ENCODE measurements at places on chromosomes 3 and 15.
A peak's percentile ranks its signal among the peaks of the same experiment; 100 is the strongest.

GRCh38 chr15:90160781-90161727 is 40.1 kb upstream of the SEMA4B start:
- no peak for DNase-seq

- no peak for DNase-seq
Measured at GRCh38 chr15:62771234-62771633, 271.3 kb upstream of the TPM1 start.

- no peak for DNase-seq
Measured at GRCh38 chr3:48748754-48749153, 31.7 kb upstream of the IP6K2 start.

DNA sequence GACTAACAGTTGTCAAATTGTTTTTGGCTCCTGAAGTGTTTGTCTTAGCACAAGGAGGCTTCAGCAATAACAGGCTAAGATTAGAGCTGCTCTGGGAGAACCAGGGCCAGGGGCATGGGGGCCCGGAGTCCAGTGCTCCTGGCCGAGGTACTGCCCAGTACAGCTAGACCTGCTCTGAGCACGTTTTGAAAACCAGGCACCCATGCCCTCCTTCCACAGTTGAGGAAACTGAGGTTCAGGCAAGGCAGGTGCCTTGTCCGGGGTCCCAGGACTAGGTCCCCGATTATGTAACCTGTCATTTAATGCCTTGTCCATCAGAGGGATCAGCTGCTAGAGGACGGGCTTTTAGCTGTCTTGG is 19.2 kb downstream of the KBTBD13 start:
- no peak for DNase-seq

GRCh38 chr3:34229876-34230275 is 431.4 kb downstream of the PDCD6IP start:
- DNase-seq: no peak

DNA sequence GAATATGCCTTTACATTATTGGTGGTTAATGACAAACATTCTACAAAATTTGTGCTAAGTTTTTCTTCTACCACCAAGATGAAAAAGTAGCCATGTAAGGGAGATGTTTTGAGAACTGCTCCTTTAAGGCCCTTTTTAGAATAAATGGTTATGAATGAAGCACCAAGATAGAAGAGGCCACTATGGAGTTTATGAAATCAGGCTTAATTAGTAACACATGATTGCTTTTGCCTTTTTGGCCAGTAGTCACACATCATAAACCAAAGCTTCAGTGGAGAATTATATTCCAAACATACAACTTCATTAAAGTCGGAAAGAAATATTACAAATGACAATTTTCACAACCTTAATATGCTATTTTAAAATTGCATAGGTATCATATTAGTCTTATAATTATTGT is 331.7 kb downstream of the RBMS3 start:
- no peak for DNase-seq

- no peak for DNase-seq
Measured at GRCh38 chr15:64452988-64453688, 7.2 kb upstream of the ZNF609 start.

- peak; percentile 18 for DNase-seq
Measured at GRCh38 chr3:192082730-192083660, 622.0 kb downstream of the PYDC2 start.

GRCh38 chr3:135967867-135968266 is 2.3 kb downstream of the PPP2R3A start:
- no peak for DNase-seq

GRCh38 chr3:159996018-159996417 is 7.4 kb downstream of the IL12A start:
- no peak for DNase-seq

DNA sequence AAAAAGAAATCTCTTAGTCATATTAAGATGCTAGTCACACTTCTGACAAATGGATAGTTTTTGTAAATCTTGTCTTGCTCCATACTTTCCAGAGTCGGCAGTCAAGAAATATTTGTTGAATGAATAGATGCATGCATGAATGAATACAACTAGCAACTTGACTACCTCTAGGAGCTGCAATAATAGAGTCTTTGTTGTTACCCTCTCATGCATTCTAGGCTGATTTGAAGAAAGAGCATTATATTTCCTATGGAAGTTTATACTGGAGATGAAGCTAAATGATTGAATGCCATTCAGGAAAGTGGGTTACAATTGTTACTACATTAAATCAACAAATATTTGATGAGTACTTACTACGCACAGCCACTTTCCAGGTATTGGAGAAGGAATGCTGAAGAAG is 18.1 kb upstream of the TRAT1 start:
- DNase-seq: no peak

GRCh38 chr15:91075739-91076138 is 24.3 kb upstream of the SV2B start:
- no peak for DNase-seq

DNA sequence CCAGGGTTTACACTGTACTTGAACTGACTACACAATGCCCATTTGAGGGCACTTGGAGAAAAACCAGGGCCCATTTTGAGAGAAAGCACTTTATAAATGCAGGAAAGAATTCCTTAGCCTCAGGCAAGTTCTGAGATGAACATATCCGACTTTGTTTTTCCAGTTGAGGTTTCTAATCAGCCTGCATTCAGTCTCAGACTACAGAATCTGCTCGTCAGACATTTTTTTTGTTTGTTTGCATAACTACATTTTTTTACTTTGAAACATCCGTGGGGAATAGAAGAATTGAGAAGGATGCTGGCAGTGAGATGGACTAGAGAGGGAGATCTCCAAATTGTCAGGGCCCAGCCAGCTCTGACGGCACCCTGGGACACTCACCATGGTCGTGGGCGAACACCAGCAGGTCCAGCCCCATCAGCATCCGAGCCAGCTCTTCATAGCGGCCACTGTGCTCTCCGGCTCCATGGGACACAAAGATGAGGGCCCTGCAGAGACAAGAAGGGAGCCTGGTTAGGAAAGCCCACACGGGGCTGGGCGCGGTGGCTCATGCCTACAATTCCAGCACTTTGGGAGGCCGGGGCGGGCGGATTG is 40.8 kb downstream of the MGLL start:
- no peak for DNase-seq

GRCh38 chr15:63469190-63469589 is 35.2 kb upstream of the USP3 start:
- no peak for DNase-seq

DNA sequence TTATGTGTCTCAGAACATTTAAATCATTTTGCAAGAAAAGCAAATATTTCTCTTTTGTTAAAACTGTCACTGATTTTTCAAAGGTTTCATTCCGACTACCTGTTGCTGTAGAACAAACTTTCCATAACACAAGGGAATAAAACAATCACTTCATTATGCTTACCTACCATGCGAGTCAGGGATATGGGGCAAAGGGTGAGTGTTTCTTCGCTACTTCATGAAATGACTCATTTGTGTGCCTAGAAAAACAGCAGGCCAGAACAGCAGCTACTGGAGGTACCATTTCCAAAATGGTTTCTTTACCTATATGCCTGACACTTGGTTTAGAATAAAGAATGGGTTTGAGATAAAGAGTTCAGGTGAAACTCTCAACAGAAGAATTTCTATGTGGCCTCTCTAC is 712.5 kb downstream of the PLOD2 start:
- DNase-seq: peak; percentile 16

DNA sequence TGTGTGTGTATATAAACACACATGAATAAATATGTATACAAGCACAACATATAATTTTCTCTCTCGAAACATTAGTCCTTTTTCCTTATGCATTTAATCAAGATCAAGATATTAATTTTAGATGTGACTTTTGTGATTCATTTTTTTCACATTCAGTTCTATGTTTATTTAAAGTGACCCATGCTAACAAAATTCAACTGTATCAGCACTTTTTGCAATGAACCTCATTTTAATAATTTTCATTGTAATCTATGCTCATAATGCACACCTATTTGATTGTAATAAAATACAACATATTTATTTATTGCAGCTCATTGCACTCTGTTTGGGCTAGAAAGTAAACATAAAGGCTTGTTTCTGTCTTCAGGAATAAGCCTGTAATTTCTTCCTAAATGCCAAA is 586.3 kb downstream of the ROBO2 start:
- DNase-seq: no peak

- no peak for DNase-seq
Measured at GRCh38 chr3:11808231-11808630, 38.5 kb downstream of the TAMM41 start.

DNA sequence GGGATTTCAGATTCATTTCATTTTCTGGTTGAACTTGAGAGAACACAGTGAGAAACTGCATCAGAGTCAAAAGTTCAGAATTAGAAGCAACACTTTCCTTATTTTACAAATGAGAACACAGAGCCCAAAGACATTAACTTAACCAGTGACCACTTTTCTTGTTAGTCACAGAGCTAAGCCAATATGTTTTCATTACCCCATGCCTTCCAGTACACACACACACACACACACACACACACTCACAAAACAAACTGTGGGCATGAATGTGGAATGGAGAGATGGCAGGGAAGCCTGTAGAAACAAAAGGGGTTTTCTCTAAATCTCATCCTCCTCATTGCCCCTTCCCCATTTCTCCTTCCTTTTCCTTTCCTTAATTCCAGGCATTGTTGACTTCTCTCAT is 267.4 kb upstream of the GADL1 start:
- DNase-seq: no peak

- DNase-seq: no peak
Measured at GRCh38 chr15:51760805-51761204, 9.4 kb downstream of the TMOD2 start.

DNA sequence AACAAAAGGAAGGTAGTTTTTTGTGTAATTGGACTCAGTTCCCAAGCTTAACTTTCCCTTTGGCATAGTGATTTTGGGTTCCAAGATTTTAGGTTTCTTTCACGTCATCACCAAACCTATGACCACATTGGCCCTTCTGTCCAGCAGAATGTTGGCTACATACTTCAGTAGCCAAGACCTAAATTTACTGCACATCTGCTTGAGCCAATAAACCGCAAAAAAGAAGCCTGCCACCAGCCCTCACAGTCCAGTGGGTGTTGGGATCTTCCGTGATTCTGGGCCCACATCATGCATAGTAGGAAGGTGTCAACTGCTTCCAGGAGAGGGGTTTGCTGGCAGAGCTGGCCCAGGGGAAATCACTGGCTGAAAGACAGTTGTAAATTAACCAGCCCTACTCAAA is 57.6 kb upstream of the LIPC start:
- no peak for DNase-seq

DNA sequence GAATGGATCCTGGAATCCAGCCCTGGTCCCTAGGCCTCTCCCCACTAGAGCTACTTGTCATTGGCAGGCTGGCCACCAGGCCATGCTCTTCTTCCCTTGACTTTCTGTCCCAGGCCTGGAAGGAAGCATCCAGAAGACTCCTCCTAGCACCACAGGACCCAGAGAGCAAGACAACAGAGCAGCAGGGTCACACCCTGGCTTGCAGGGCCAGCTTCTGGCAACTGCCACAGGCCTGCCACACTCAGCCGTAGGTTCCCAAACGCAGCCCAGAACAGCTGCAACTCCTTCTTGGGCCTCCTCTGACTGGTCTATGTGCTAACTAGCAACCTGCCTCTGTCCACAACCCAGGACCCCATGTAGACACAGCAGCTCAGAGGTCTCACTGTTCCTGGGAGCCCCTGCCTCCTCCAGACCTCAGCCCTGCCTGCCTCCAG is 36.8 kb upstream of the RPL32 start:
- DNase-seq: no peak

DNA sequence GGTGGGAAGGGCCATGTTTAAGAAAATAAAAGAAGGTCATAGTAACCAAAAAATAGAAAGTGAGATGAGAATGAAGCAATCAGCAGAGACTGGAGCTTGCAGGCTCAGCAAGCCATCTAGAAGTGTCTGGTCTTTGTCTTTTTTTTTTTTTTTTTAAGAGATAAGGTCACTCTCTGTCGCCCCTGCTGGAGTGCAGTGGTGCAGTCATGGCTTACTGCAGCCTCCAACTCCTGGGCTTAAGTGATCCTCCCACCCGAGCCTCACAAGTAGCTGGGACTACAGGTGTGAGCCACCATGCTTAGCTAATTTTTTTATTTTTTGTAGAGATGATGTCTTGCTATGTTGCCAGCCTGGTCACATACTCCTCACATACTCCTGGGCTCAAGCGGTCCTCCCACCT is 36.2 kb downstream of the GXYLT2 start:
- no peak for DNase-seq

- no peak for DNase-seq
Measured at GRCh38 chr3:12221663-12222062, 63.0 kb upstream of the TIMP4 start.

DNA sequence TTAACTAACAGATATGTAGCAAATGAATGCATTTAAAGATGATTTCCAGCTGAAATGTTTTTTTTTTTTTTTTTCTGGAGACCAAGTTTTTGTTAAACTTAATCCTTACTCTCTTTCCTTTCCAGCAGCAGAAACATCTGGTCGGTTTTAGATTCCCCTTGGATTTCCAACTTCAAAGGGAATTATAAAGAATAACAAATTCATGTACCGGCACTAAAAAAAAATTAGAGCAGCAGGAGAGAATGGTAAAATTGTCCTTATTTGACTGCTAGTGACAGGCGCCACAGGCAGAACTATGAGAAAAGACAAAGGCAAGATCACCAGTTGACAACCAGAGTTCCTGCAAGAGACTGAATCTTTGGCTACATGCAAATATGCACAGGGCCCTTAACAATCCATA is 393.3 kb downstream of the TIGIT start:
- DNase-seq: no peak

- DNase-seq: peak; percentile 45
Measured at GRCh38 chr3:13547591-13548371, 1.1 kb upstream of the FBLN2 start.
